ENCODE measurements at places on chromosomes 12 and 14.

DNA sequence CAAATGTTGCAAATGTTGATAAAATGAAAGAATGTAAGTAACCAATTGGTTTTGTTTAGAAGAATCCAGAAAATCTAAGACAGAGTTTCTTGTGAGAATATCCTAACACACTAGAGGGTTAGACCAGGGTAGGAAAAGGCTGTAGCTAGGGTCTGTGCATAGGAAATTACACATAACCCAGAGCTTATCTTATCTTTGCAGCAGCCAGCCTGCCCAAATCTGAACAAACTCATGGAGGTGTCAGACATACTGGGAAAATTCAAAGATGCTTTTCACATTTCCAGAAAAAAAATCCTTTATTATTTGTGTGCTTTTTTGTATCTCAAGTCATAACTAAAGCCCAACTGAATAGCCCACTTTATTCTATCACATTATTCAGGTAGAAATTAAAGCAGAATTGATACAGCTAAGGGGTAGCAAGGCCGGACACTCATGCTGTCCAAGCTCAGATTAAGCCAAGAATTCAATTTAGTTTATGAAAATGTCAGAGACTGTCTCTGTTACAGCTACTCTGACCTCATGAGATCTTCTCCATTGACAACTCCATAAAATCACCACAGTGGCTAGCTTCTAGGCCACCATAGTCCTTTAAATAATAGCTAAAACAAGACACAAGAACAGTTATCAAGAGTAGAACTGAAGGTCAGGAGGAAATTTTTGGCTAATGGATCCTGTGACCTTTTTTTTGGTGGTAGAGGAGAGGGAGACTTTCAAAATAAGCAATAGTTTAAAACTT is 169.6 kb upstream of the RASSF8 start:
- DNase-seq = no peak

DNA sequence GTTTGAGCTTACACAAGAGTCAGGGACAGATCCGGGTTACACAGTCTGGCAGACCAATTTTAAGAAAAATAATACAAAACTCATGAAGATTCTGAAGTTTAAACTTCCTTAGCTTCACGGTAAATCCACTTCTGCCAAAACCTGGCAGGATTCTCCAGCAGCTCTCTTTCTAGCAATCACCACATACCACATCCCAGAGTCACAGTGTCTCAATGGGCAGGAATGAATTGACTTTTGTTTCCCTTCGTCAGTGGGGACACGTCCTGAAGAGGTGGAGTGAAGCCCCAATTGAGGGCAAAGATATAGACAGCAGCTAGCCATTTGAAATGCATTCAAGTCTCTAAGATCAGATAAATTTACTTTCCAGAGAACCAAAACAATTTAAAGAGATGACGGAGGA is 117.1 kb upstream of the ARHGAP5 start:
- no peak for DNase-seq

DNA sequence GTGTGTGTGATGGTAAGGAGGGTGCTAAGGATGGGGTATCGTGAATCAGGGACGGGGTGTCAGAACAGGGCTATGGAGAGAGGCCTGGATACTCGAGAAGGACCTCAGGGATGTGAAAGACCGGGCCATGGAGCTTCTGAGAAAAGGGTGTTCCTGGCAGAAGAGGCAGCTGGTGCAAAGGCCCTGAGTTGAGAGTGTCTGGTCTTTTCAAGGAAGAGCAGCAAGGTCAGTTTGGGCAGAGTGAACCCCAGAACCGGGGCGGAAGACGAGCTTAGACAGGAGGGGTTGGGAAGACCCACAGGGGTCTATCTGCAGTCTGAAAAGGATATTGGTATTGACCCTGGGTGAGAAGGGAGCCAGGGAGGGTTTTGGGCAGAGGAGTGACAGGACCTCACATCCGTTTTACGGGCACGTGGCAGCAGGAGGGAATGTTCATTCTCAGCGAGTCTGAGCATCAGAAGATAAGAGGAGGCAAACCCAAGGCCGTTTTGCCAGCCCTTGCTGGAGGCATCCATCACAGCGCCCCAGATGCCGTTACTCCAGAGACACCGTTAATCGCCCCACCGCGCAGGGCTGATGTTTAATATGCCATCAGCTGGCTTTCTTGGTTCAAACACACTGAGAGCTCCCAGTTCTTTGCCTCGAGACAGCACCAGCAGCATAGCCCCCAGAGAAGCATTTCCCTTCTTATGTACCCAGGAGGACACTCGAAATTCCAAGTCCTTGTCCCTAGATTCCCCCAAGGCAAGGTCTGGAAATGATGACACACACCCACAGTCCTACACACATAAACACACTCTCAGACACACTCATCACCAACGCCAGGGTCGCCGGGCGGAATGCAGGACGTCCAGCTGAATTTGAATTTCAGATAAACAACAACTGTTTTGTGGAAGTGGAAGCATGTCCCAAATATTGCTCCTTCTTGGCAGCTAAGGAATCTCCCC is 41.4 kb upstream of the EML1 start:
- DNase-seq = no peak

DNA sequence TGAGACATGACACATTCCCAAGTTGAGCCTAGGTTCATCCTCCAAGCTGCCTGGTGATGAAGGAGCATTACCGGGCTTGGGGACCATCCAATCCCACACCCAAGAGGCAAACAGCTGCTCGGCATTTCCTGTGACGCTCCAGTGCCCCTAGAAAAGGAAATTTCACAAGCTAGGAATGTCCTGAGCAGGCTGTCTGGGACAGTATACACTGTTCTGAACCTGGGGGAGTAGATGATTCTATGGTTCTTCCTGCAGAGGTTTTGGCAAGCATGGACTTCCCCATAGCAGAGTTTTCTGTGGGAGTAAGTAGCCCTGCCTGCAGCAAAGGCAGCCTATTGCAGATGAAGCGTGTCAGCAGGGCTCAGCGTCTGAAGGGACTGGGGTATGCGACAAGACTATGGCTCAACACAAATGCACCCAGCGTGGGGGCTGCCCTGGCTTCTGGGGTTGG is 47.4 kb upstream of the SRSF5 start:
- DNase-seq = no peak

DNA sequence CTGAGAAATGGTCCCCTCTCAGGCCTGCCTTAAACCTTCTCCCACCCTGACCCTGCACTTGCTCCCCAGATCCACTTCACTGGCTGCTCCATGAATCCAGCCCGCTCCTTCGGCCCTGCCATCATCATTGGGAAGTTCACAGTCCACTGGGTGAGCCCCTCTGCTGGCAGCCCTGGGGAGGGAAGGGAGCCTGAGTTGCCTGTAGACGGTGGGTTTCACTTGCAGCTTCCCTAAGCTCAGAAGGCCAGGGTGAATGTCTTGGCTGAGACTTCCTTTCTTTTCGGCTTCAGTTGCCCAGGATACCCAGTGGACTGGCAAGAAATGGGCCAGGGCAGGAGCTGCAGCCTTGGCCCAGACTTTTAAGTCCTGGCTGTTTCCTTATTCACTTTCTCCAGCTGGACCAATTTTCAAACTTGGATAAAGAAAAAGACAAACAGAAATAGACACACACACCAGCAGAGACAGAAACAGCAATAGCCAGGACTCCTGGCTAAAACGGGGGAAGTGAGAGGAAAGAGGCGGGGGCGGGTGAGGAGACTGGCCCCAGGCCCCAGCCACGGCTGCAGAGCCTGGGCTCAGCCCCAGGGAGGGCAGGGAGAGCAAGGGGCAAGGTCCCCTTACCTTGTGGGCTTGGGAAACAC is 2.0 kb downstream of the AQP6 start:
- no peak for DNase-seq

GRCh38 chr14:50667684-50667995 is 466 bp downstream of the SAV1 start:
- no peak for DNase-seq

DNA sequence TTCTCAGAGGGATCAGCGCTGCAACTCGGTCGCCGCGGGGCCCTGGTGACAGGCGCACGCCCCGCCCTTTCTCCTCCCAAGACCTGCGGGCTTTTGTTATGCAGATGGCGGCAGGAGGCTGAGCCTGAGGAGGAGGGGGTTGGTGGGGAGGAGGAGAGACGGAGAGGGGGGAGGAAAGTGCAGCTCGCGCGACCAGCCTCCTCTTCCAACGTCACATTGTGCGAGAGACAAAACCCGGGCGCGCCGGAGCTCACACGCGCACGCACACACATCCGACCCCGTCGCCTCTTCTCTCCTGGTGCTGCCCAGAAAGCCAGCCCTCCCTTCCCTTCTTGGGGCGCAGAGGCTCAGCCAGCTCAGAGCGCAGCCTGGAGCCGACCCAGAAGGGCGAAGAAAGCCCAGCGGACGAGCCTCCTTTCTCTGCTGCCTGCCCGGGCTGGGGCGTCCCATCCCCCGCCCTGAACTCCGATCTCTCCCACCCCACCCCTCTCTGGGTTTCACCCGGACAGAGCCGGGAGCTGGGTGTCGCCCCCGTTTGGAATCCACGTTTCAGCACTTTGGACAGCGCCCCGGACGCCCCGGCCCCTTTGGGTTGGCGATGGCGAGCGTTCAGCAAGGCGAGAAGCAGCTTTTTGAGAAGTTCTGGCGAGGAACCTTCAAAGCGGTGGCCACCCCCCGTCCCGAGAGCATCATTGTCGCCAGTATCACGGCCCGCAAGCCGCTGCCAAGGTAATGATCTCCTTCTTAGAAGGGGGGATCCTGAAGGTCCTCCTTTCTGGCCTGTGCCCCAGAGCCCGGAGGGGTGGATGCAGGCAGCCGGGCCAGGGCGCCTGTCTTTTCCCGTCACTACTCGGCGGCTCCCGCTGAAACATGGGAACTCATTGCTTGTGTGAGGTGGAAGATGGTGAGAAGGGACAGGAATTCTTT is at the start of gene SRRM4:
Gene SRRM4, plus strand, starts transcription at position 257 of the 927 bp plus-strand sequence. Its CDS starts 342 bp downstream, at position 599.
- no peak for DNase-seq

DNA sequence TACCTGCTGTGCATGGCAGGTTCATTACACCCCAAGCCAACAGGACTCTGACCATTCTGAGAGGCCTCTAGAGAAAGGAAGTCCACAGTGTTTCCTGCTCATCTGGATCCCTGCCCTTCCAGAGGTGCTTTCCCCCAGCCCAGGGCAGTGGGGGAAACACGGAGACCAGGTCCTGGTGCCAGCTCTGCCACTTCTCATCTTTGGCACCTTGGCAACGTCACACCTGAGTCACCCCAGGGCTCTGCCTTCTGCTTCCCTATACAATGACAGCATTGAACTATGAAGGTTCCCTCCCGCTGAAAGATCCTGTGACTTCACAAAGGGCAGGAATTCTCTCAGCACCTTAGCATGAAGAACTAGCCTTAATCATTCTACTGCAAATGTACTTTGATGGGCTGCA is 74.9 kb downstream of the ANO2 start:
- no peak for DNase-seq

DNA sequence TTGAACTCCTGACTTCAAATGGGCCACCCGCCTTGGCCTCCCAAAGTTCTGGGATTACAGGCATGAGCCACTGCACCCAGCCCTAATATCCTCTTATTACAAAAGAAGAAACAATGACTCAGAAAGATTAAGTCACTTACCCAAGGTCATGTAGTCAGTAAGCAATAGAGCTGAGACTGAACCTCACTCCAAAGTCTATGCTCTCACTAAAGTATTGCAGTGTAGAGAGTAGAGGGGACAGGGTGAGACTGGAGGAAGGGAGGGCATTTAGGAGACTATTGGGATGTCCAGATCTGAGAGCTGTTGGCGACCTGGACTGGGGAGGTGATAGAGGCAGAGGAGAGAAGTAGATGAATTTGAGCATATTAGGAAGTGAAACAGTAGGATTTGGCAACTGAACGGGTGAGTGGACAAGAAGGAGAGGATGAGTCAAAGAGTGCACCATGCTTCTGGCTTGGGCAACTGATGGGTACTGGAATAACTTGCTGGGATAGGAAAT is 11.8 kb downstream of the P2RX7 start:
- no peak for DNase-seq

GRCh38 chr14:49598189-49598484 is 603 bp upstream of the LRR1 start:
- DNase-seq = no peak

DNA sequence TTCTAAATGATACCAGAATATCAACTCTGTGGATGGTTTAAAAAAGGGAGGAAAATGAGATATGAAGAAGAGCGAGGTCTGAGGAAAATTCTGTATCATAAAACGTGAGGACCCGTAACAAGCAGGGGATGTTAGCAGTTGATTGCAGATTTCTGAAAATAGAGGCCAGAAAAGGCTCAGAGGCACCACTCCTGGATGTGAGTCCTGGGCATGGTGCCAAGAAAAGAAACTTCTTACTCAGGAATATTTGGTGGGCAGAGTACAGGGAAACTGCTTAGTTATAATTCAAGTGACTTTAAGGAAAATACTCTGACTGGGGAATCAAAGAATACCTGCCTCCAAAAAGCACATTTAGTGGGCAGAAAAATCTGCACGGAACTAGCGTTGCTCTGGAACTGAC is 85.5 kb downstream of the PRICKLE1 start:
- no peak for DNase-seq

DNA sequence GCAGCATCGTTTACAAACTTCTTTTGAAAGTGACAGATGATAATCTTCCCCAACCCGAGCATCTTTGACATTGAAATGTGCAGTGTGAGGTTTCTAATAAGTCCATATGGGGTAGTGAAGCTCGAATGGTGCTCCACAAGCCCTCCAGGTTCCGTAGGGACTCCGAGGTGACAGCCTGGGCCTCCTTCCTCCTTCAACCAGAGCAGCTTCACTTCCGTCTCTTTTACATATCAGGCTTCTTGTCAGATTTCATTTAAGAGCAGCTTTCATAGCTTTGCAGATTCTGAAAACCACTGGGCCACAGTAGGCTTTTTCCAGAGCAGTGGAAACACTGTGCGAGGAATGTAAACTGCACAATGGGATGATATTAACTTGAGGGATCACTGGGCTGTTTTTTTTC is 103.6 kb upstream of the CPM start:
- no peak for DNase-seq

GRCh38 chr12:112986291-112986800 is 8.0 kb downstream of the OAS2 start:
- DNase-seq = no peak

- DNase-seq = no peak
Observed at GRCh38 chr14:50399251-50400032, 2.8 kb upstream of the CDKL1 start.

- no peak for DNase-seq
Observed at GRCh38 chr14:88901189-88901588, 76.7 kb downstream of the TTC8 start.

DNA sequence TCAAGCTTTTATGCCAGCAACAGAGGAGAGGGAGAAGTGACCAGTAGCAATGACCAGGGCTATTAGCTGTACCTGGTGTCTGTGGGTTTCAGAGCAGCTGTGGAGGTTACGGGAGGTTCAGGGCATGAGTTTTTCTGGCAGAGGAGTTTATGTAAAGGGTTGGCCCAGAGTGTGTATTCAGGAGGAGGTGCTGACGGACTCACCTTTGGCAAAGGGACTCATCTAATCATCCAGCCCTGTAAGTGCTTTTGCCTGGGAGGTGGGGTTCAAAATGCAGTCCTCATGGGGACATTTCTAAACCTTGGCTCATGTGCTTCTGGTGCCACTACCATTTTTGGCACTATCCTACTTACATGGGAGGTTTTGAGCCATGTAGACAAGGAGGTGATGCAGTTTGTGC is 95.3 kb downstream of the DAD1 start:
- no peak for DNase-seq

GRCh38 chr14:65560340-65561027 is 148.0 kb downstream of the FUT8 start:
- no peak for DNase-seq
